ENCODE measurements at places on chromosomes 2 and 18. TPM values are rescaled to one million over a fixed set of nuclear protein-coding genes. Genes with fewer than 3 reads are reported as not detected.

Gene SH3BP4
- total RNA-seq = 28.1 TPM

Gene CCDC68
- total RNA-seq = 1.3 TPM

Gene RASGRP3
- 9.9 TPM for total RNA-seq

Gene KANSL3
- 22.3 TPM for total RNA-seq

Gene CREG2
- total RNA-seq = 0.97 TPM

Gene TUBA3E
- not detected for total RNA-seq

Gene DOK1
- total RNA-seq = 21.6 TPM

Gene SERPINB10
- total RNA-seq = 0.32 TPM

Gene C2orf66
- total RNA-seq = not detected

Gene SLC38A11
- total RNA-seq = not detected

Gene GALNT5
- total RNA-seq = under 0.01 TPM

Gene RPRM
- not detected for total RNA-seq

Gene EMX1
- not detected for total RNA-seq

Gene NDUFV2
- total RNA-seq = 176 TPM

Gene STPG4
- not detected for total RNA-seq

Gene TGOLN2
- total RNA-seq = 110 TPM

Gene EMILIN1
- 1.9 TPM for total RNA-seq

Gene FEV
- not detected for total RNA-seq

Gene PLA2R1
- total RNA-seq = 14.4 TPM

Gene SLC23A3
- total RNA-seq = 0.65 TPM

Gene IL37
- not detected for total RNA-seq

Gene BOLL
- total RNA-seq = not detected

Gene DSG4
- not detected for total RNA-seq

Gene PTPN18
- total RNA-seq = 13.3 TPM

Gene ASXL3
- 0.32 TPM for total RNA-seq

Gene LONRF2
- total RNA-seq = 0.15 TPM

Gene SNTG2
- total RNA-seq = not detected

Gene CHRND
- not detected for total RNA-seq

Gene REG3A
- not detected for total RNA-seq

Gene CFC1
- not detected for total RNA-seq

Gene REEP1
- total RNA-seq = under 0.01 TPM

Gene SIGLEC15
- not detected for total RNA-seq

Gene ASB18
- total RNA-seq = not detected

Gene UGT1A3
- total RNA-seq = not detected

Gene RSAD2
- 4.2 TPM for total RNA-seq

Gene CRYGC
- not detected for total RNA-seq

Gene DHRS9
- total RNA-seq = 4.0 TPM

Gene DUSP2
- total RNA-seq = 0.65 TPM

Gene RAB6D
- total RNA-seq = under 0.01 TPM

Gene SERPINB4
- total RNA-seq = under 0.01 TPM

Gene MYO3B
- total RNA-seq = under 0.01 TPM

Gene LYPD6B
- not detected for total RNA-seq

Gene ABCA12
- total RNA-seq = not detected

Gene DCDC2C
- total RNA-seq = not detected

Gene CHRNG
- total RNA-seq = not detected

Gene SLC4A3
- under 0.01 TPM for total RNA-seq

Gene ALPP
- not detected for total RNA-seq

Gene CGREF1
- 4.7 TPM for total RNA-seq

Gene HAAO
- not detected for total RNA-seq

Measured in epithelial cell of umbilical artery (primary cell).